Kidney epithelial cell (primary cell): ENCODE measurements at places on chromosomes 16 and 17. TPM values are rescaled to one million over a fixed set of nuclear protein-coding genes. Genes with fewer than 3 reads are reported as not detected.

The IL34 gene
- total RNA-seq = 0.25 and 0.82 TPM in 2 replicates

The SNN gene
- total RNA-seq = 31.0 and 32.9 TPM in 2 replicates

The FZD2 gene
- total RNA-seq = 8.1 and 11.2 TPM in 2 replicates

The MFAP4 gene
- 0.68 and 1.3 TPM in 2 replicates for total RNA-seq

DNA sequence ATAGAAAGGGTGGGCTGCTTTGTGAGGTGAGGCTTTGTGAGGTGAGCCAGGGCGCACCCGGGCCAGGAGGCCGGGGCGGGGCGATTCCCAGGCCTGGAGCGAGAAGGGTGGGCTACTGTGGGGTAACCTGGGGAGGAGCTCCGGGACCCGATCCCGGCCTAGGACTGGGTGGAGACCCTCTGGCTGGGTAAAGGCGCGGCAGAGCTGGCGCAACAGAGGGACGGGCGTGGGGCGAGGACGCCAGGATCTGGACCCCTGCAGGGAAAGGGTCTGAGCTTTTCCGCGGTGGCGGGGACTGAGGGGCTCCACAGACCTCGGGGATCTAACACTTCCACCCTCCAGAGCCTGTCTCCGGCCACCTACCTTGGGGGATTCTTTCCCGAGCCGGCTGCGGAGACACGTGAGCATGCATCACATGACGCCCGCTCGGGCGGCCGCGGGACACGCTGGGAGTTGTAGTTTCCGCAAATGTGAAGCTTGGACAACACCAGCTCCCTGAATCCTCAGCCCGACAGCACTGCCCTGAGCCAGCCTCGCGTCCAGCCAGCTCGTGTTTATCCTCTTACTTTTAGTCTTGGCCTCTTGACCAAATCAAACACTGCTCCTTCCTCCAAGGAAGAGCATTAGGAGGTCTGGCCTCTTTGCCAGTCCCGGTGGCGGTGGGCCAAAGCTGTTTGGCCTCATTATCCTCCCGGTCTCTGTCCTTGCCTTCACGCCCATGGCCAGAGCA lies at the start of gene SLC38A7:
SLC38A7 (minus strand) TSS at position 417 of the 730 bp plus-strand sequence. CDS start 4,644 bp downstream, outside the sequence.
- peak; percentile 58 for DNase-seq

GRCh38 chr17:76643553-76644148 lies at the start of gene ST6GALNAC1:
Gene ST6GALNAC1 (minus strand): TSS chr17:76643757. CDS start chr17:76643638, 119 bp downstream.
- DNase-seq = no peak

DNA sequence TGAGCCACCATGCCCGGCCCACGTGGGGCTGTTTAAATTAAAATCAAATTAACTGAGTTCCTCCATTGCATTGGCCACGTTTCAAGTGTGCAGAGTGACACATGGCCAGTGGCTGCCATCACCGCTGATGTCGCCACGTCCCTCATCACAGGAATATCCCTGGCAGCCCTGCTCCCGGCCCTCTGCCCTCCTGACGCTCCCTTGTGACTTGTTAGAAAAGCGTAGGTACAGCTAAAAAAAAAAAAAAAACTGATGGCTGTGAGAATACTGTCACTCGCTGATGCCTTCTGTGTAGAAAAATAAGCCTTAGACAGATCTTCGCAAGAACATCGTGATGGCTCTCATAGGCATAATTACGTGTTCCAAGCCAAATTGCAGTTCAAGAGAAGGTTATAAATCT lies 21.7 kb downstream of the CARHSP1 start:
- DNase-seq = no peak

GRCh38 chr17:56230660-56231059 lies 77.4 kb downstream of the ANKFN1 start:
- no peak for DNase-seq

DNA sequence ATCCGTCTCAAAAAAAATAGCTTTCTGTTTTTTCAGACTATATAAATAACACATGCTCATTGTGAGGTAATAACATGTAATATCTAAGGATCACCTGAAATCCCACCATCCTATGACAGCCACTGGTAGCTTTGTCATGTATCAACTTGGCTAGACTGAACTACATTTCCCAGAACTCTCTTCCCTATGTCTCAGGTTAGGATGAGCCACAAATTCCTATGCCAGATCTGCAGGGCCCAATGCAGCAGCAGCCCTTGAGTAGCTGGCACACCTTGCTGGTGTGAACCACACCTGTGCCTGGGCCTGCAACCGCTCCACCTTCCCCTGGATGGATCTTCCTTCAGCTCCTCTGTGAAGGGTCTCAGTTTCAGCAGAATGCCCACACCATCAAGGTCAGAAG lies 28.1 kb downstream of the OGFOD1 start:
- DNase-seq = no peak
